ENCODE measurements at places on chromosomes 7 and 10. TPM values are rescaled to one million over a fixed set of nuclear protein-coding genes. Genes with fewer than 3 reads are reported as not detected.

GRCh38 chr10:86023931-86024280, 342.7 kb downstream of the GRID1 start:
- DNase-seq = no peak

DNA sequence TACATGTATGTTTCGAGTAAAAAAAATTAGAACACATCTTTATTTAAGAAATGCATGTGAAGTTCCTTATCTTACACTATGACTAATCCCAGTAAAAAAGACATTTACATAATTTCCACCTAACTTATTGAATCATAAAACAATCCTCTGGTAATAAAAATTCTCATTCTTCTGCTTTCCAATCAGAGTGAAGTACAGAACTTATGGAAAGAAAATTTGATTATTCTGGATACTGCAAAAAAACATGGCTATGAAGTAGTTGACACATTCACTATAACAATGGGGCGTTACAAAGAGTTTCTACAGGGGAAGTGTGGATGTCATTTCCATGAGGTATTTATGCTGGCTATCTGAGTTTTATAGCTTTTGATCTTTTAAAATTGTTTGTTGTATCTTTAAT, 57.7 kb upstream of the WNT16 start:
- no peak for DNase-seq

DNA sequence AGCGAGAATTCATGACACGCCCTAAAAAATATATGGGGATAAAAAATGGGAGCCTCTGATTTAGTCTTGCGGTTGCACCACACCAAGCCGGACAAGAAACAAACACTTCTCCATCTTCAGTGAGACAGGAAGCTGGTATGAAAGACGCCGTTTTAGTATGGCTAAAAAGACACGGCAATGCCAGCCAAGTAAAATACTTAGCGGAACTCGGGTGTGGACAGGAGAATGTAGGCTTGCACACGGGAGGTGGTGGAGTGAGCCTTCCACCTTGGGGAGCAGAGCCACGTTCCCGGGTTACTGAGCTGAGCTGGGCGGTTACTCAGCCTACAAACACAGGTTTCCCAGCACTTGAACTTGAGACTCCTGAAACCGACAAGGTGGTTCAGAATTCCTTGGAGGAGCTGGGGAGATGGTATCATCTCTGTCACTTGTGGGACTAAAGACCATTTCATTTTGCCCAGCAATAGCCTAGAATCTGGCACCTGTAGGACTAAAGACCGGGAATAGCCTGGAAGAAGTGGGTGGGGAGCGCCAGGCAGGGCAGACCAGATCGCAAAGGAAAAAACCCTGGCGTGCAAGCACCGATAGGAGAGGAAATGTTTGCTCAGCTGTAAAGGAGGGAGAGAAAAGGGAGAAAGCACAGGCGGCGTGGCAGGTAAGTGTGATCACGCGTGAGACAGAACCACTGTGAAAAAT, 34.8 kb upstream of the SEPHS1 start:
- no peak for DNase-seq

- peak; percentile 79 for DNase-seq
These were observed 18.0 kb downstream of the MACC1 start for GRCh38 chr7:20199015-20199737.

The PRSS37 gene
- not detected for total RNA-seq

DNA sequence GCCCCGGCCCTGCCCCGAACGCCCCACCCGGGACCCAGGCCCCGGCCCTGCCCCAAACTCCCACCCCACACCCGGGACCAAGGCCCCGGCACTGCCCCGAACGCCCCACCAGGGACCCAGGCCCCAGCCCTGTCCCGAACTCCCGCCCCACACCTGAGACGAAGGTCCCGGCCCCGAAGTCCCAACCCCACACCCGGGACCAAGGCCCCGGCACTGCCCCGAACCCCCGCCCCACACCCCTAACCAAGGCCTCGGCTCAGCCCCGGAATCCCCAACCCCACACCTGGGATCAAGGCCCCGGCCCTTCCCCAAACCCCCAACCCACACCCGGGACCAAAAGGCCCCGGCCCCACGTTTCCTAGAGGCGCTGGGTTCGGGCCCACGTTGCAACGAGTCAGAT, 1.1 kb upstream of the LARP4B start:
- DNase-seq = no peak

DNA sequence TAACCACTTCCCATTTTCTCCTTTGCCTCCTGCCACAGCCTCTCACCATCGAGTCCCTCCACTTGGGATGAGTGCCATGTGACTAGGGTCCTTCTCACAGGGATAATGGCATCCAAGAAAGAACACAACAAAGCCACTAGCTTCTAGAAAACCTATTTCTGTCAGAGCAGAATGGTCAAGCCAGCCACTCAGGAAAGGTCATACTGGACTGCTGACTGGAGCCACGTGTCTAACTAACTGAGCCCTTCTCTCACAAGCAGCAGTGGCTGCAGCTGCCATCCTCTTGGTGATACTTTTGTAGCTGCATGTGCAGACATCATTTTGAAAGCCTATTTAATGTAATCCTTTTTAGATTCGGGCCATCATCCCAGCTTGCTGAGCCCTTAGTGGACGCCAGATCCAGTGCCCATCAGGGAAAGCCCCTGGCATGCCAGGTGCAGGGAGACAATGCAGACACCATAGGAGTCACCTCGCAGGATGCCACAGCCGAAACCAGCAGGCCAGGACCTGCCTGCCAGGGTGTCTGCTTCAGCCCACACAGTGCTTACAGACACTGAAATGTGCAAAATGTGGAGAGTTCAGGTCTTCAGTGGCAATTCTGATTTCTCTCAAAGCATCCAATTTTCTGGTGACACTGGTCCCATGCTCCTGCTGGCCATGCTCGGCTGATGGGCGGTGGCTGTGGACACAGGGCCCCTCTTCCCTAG, 98.3 kb upstream of the DDC start:
- no peak for DNase-seq

GRCh38 chr7:106369816-106370215, 85.0 kb upstream of the NAMPT start:
- DNase-seq = no peak

GRCh38 chr10:22148961-22149360, 68.9 kb downstream of the EBLN1 start:
- peak; percentile 10 for DNase-seq

GRCh38 chr7:105655067-105655466, 73.8 kb upstream of the EFCAB10 start:
- peak; percentile 40 for DNase-seq

GRCh38 chr7:130398526-130399090, 18.3 kb downstream of the CPA1 start:
- no peak for DNase-seq

GRCh38 chr10:13414855-13415254, 66.8 kb upstream of the SEPHS1 start:
- DNase-seq = no peak

The SMIM30 gene
- 45.1 TPM for total RNA-seq

DNA sequence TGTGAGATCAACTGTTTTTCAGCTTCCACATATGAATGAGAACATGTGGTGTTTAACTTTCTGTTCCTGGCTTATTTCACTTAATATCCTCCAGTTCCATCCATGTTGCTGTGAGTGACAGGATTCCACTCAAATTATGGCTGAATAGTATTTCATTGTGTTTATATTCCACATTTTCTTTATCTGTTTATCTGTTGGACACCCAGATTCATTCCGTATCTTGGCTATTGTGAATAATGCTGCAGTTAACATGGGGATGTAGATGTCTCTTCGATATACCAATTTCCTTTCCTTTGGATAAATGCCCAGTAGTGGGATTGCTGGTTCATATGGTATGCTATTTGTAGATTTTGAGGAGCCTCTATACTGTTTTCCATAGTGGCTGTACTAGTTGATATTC, 47.9 kb downstream of the GALNT11 start:
- DNase-seq = no peak

DNA sequence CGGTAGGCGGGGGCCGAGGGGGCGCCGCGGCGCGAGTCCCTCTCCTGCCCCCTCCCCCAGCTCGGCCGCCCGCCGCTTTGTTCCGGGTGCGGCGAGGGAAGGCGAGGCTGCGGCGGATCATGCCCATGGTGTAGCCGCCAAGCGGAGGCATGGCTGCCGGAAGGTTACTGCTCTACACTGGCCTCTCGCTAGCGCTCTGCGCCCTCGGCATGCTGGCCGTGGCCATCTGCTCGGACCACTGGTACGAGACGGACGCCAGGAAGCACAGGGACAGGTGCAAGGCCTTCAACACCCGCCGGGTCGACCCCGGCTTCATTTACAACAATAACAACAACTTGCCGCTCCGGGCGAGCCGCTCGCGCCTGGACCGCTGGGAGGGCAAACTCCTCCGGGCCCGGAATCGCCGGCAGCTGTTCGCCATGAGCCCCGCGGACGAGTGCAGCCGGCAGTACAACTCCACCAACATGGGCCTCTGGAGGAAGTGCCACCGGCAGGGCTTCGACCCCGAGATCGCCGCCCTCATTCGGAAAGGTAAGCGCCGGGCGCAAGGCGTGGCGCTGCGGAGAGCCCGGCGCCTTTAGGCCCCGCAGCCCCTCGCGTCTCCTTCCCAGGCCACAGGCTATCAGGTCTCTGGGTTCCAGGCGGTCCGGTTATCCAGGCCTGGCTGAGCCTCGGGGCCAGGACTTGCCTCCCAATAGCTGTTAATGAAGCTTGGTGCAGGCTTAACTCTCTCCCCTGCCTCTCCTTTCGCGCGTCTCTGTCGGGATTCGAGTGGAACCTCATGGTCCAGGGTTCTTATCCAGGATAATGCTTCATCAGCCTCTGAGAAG, 513 bp downstream of the TMEM178B start:
- no peak for DNase-seq

- no peak for DNase-seq
These were observed 375.8 kb upstream of the NFE2L3 start for GRCh38 chr7:25775999-25776743.

- DNase-seq = no peak
These were observed 110.3 kb downstream of the BMPER start for GRCh38 chr7:34015651-34016050.

The CDC14C gene
- total RNA-seq = 0.17 TPM

DNA sequence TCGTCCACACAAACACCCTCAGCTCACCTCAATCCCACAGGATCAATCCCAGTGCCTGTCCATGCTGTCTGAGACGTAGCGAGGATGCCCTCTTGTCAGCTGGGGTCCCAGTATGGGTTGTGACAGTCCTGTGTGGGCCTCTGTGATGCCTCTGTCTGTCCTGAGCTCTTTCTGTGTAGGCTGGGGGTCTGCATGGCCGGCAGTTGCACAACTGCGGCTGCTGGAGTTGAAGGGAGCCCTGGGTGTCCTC, 12.4 kb downstream of the ANTXRL start:
- DNase-seq = no peak

GRCh38 chr7:11605749-11606148, 226.2 kb downstream of the THSD7A start:
- no peak for DNase-seq

DNA sequence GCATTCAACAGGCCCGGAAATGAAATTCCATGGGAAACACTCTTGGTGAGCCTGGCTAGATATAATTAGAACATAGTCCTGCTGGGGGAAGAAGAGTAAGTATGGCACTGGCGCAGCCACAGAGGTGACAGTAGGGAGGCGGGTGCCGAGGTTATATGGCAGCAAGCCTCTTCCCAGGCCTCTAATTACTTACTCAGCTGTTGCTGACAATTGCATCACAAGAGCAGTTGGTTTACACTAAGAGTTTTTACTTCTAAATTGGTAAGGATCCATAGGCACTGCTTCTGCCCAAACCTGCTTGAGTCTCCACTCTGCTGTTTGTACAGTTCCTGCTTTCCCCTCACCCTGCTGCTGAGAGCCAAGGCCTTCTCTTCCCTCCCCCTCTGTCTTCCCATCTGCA, 93.3 kb upstream of the DUSP5 start:
- DNase-seq = no peak

GRCh38 chr10:130808686-130809085, 502.8 kb downstream of the TCERG1L start:
- no peak for DNase-seq

- no peak for DNase-seq
These were observed 15.8 kb downstream of the ATP6V1F start for GRCh38 chr7:128878226-128879105.

DNA sequence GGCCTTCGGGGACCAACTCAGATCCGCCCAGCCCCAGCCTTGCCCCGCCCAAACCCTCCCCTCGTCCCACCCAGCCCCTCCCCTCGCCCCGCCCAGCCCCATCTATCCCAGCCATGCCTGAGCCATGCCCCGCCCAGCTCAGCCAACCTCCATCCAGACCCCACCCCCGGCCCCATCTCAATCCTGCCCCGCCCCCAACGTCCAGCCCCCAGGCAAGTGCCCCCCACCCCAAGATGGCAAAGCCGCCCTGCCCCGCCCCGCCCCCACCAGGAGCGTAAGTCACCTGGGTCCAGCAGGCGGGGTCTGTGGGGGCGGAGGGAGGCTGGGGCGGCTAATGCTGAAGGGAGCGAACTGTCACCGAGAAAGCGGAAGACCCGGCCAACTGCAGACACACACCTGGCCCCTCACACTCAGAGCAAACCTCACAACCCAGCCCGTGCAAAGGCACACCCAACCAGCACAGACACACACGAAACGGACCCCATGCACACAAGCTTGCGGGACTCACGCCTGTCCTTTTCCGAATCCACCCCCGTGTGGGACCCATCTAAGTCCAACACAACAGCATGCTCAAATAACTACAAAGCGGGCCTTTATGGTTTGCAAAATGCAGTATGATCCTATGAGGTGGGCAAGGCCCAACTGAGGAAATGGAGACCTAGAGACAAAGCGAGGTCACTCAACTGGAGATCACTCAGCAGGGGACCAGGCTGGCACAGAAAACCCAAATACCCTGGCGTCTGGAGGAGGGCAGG, 11.5 kb upstream of the OGA start:
- no peak for DNase-seq

- no peak for DNase-seq
These were observed 131.3 kb downstream of the FANK1 start for GRCh38 chr10:126027692-126028091.

The HMX2 gene
- not detected for total RNA-seq
